G401 (cell line): ENCODE measurements at places on chromosomes 4 and X. TPM values are rescaled to one million over a fixed set of nuclear protein-coding genes. Genes with fewer than 3 reads are reported as not detected.

Gene ANOS1
- 0.06 TPM in 1 of 2 replicates, not detected in the other for total RNA-seq

Gene FAM90A26
- not detected in 2 replicates for total RNA-seq

Gene OPN1MW3
- total RNA-seq = not detected in 2 replicates

Gene MAP9
- 130 and 181 TPM in 2 replicates for total RNA-seq

Gene FGF13
- 0.80 TPM in 1 of 2 replicates, not detected in the other for total RNA-seq

Gene EDNRA
- not detected in 2 replicates for total RNA-seq

Gene IBSP
- total RNA-seq = not detected in 2 replicates

Gene RADX
- 0.06 and 0.34 TPM in 2 replicates for total RNA-seq

Gene PCDH7
- total RNA-seq = 0.10 TPM in 1 of 2 replicates, not detected in the other

Gene SPANXB1
- total RNA-seq = not detected in 2 replicates

Gene CITED1
- total RNA-seq = 0.58 and 4.3 TPM in 2 replicates

Gene UGT2A1
- not detected in 2 replicates for total RNA-seq

Gene HSD17B13
- not detected in 2 replicates for total RNA-seq

Gene SCRG1
- not detected in 2 replicates for total RNA-seq

Gene INPP4B
- total RNA-seq = 62.1 and 70.7 TPM in 2 replicates

Gene MMRN1
- 145 and 225 TPM in 2 replicates for total RNA-seq

Gene NHSL2
- 0.31 and 0.61 TPM in 2 replicates for total RNA-seq

Gene UNC5C
- total RNA-seq = not detected in 2 replicates

Gene NR0B1
- total RNA-seq = 0.18 TPM in 1 of 2 replicates, not detected in the other

Gene MAGEA12
- not detected in 2 replicates for total RNA-seq

Gene AVPR2
- 0.25 TPM in 1 of 2 replicates, not detected in the other for total RNA-seq

Gene DCAF12L2
- total RNA-seq = not detected in 2 replicates

Gene SGCB
- 4.2 and 5.5 TPM in 2 replicates for total RNA-seq

Gene MAGEE2
- total RNA-seq = not detected in 2 replicates

Gene ARHGEF9
- 6.4 and 44.1 TPM in 2 replicates for total RNA-seq

Gene TCEAL6
- total RNA-seq = not detected in 2 replicates

Gene SLC9A7
- 1.5 and 2.1 TPM in 2 replicates for total RNA-seq

Gene GAGE12J
- total RNA-seq = not detected in 2 replicates

Gene KLKB1
- not detected in 2 replicates for total RNA-seq

Gene SMIM31
- total RNA-seq = not detected in 2 replicates

Gene RAB33A
- total RNA-seq = not detected in 2 replicates

Gene CHRDL1
- not detected in 2 replicates for total RNA-seq

Gene RNF212
- not detected in 2 replicates for total RNA-seq

Gene MAOA
- total RNA-seq = 0.18 and 1.1 TPM in 2 replicates

Gene DTHD1
- total RNA-seq = not detected in 2 replicates

Gene ATP1B4
- total RNA-seq = not detected in 2 replicates
